ENCODE measurements at places on chromosomes 4 and X.

DNA sequence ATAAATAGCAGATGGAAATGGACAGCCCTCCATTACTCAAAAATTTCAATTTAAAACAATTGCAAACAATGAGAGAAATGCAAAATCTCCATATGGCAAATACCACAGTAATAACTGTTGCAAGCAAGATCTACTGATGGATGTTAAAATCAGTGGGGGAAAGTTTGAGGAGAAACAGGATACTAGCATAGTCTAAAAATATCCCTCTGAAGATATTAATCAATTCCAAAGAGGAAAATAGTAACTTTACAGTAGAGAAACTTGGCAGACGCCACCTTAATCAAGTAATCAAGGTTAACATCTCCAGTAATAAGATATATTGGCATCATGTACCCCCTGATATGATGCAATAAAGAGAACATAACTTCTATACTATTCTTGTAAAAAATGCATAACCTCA lies 344.8 kb downstream of the ZNF674 start:
- no peak for DNase-seq

GRCh38 chrX:40720792-40721191 lies 14.6 kb downstream of the MED14 start:
- no peak for DNase-seq

DNA sequence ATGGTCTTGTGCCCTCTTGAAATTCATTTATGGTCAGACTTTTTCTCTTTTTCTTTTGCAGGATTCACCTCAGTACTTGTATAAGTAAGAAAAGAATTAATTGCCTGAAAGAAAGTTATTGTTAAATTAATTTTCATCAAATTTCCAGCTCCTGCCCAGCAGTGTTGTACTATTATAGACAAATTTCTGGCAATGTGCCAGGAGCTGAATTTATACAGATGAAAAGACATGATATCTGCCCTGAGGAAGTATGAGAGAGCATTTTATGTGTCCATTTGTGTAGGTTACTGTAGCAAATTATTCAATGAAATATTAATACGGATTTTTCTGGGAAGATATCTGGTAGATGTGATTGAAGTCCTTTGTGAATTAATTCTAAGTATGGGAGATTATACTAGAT lies 2371.5 kb upstream of the TENM3 start:
- DNase-seq, result no peak

DNA sequence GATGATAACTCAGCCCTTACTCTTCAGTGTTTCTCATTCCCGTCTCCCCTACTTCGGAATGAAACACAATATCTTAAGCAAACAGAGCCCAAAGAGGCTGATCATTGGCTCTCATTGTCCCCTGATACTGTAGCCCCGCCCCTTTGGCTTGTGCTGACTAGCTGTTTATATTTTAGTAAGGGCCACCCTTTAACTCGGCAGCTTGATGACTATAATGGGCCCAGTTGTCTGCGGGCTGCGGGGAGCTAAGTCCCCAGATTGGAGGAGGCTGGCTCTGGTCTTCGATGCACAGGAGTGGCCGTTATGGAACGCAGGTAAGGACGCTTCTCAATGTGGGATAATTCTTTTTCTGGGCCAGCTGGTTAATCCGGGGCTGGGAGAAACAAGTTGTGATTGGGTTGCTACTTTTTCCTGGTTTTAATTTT lies at the start of gene TRIM2:
Gene TRIM2 (plus strand): TSS at position 197 of the 425 bp plus-strand sequence. CDS start 88 bp downstream, at position 285.
- DNase-seq, result no peak

GRCh38 chr4:26793735-26794134 lies 66.9 kb upstream of the STIM2 start:
- DNase-seq, result no peak

DNA sequence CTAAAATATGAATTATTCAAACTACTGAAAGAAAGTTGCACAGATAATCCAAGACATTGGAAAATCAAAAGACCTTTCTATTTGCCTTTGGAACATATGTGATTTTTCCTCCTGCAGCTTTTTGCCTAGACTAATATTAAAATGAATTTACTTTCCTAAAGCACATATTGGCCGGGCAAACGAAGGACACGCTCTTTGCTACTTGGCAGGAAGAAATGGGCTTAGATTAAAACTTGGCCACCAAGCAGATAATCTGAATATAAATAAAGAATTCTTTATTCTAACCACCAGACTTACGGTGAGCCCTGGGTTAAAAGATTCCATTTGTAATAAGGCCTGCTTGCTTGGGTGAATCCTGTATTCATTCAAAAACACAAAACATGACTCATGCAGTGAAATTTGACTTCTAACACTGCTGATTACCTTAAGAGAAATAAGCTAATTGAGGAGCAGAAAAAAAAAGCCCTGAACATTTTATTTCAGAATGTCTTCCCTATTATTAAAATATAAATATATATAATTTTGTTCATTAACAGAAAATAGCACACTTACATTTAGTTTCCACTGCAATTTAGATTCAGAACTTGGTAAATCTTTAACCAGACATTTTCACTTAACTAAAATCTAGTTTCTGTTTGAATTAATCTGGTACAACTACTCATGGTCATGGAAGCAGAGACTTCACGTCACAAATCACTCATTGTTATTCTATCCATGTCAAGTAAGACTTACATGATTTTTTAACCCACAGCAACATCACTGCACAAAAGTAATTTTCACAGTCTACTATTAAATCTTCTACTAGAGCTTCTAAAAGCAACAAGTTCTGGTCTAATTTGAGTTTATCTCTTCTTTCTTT lies 116.1 kb upstream of the PLAC1 start:
- no peak for DNase-seq

- no peak for DNase-seq
Observed at GRCh38 chr4:18021470-18021719, 160 bp downstream of the LCORL start.

GRCh38 chrX:113741744-113742143 lies 842.1 kb upstream of the HTR2C start:
- no peak for DNase-seq
